ENCODE measurements at places on chromosomes 13 and 19. TPM values are rescaled to one million over a fixed set of nuclear protein-coding genes. Genes with fewer than 3 reads are reported as not detected.

DNA sequence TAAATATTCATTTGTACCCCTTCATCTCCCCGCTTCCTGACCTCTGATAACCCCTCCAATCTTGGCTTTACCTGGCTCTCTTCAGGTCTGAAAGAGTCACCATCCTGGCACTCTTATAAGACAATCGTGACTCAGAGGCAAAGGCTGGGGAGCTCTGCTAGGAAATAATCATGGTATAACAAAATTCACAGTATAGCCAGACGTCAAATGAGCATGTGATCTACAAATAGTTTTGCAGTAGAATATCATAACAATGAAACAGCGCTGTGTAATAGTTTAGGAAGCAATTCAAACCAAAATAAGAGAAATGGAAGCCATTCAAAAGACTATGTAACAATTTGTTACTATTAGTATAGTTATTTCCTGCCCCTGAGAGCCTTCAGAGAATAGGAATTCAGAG lies 34.2 kb downstream of the RXFP2 start:
- ATAC-seq = no peak

DNA sequence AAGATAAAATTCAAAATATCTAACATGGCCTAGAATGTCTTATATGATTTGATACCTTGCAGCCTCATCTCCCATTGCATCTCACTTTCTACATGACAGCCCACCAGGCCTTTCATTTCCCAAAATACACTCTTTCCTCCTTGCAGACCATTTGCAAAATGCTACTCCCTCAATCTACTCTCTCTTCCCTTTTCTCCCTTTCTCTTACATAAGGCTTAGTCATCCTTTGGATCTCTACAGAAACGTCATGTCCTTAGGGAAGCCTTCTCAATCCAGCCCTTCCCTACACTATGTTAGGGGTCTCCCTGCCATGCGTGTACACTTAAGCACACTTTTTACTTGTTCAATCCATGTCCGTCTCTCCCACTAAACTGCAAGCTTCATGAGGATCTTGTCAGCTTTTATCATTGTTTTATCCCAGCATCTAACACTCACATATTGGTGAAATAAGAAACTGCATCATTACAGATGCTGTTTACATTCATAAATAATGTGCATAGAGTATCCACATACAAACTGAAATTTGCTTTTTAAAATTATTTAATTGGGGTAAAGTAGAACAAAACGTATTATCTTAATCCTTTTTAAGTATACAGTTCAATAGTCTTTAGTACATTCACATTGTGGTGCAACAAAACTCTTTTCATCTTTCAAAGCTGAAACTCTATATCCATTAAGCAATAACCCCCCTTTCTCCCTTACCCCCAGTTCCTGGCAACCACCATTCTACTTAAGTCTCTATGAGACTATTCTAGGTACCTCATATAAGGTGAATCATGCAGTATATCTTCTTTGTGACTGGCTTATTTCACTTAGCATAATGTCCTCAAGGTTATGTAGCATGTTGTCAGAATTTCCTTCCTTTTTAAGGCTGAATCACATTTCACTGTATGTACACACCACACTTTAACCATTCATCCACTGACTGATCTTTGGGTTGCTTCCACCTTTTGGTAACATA lies 11.5 kb upstream of the WBP4 start:
- peak; percentile 91 for ATAC-seq

DNA sequence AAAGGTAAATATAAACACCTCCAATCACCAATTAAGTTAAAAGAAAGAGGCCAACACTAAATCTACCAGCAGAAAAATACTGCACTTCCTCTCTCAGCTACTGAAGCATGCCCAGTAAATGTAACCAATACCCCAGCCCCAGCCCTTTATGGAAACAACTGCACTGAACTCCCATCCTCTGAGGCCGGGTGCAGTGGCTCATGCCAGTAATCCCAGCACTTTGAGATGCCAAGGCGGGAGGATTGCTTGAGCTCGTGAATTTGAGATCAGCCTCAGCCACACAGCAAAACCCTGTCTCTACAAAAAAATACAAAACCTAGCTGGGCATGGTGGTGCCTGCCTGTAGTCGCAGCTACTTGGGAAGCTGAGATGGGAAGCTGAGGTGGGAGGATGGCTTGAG lies 221.6 kb upstream of the SOX21 start:
- no peak for ATAC-seq

- no peak for ATAC-seq
These were observed 74.4 kb downstream of the FGF9 start for GRCh38 chr13:21745307-21745706.

DNA sequence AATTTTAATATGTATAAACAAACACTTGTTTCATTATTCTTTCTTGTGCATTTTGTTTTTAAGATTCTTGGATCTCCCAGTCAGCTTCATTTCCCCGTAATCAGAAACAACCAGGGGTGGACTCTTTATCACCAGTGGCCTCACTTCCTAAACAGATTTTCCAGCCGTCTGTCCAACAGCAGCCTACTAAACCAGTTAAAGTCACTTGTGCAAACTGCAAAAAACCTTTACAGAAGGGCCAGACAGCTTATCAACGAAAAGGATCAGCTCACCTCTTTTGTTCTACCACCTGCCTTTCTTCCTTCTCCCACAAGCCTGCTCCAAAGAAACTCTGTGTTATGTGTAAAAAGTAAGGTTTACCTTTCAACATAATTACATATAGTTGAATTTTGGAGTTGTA lies 44.3 kb downstream of the ZMYM2 start:
- ATAC-seq = no peak

The SCEL gene
- not detected for total RNA-seq

The IRF2BP1 gene
- total RNA-seq = 13.5 TPM

The NTF4 gene
- total RNA-seq = not detected
